ENCODE measurements at places on chromosomes 16 and 17. TPM values are rescaled to one million over a fixed set of nuclear protein-coding genes. Genes with fewer than 3 reads are reported as not detected.
A peak's percentile ranks its signal among the peaks of the same experiment; 100 is the strongest.

DNA sequence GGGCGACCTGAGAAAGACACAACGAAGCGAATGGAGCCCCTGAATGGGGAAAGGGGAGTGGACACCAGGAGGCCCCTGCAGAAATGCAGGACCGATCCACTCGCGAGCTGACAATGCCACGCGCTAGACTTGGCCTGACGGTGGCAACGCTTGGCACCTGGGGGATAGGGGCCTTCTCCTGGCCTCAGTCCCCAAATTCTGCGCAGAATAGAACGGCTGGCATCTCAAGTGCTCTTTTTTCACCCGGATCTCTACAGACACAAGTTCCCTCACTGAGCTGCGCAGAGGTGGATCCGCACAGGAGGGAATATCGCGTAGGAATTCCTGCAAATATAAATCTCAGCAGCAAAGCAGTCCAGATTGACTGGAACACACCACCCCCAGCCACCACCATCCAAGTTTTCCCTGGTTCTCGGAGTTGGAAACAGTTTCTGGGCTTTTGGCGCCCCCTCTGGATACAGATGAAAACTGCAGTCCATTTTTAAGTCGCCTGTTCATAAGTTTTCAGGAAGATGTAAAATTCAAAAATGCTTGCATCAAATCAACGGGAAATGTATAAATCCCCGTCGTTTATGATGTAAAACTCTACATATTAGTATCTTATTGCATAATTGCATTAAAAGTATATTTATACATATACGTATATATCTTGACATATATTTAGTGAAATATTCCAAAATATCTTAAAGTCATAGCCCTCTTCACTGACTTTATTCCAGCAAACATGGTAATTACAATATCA lies 2.3 kb upstream of the SOX9 start:
- H3K4me3 ChIP-seq: no peak overlapping the region
- peaks cover 78% of the 10 kb centered on the region for H3K27me3 ChIP-seq
- H3K36me3 ChIP-seq: no peaks in the 10 kb centered on the region
- DNase-seq: no peak
- no peak overlapping the region for H3K27ac ChIP-seq

GRCh38 chr17:4074831-4075495 lies 67.9 kb downstream of the ZZEF1 start:
- H3K4me1 ChIP-seq: no peaks in the 10 kb centered on the region
- H3K27ac ChIP-seq: no peak overlapping the region
- H3K4me3 ChIP-seq: no peak overlapping the region
- DNase-seq: no peak
- H3K36me3 ChIP-seq: peaks cover 7% of the 10 kb centered on the region

GRCh38 chr17:48545022-48545375 lies at the start of gene HOXB2:
Gene HOXB2 (minus strand): TSS chr17:48545109. CDS start chr17:48544911, 198 bp downstream.
- peak within 1 kb of the TSS; percentile 94 for H3K4me3 ChIP-seq
- H3K27ac ChIP-seq: peak within 1 kb of the TSS; percentile 66
- DNase-seq: no peak
- peaks cover 45% of the 10 kb centered on the region for H3K27me3 ChIP-seq
- H3K4me1 ChIP-seq: peaks cover 28% of the 10 kb centered on the region
- peaks cover 3% of the 10 kb centered on the region for H3K36me3 ChIP-seq

- DNase-seq: no peak
- no peaks in the 10 kb centered on the region for H3K36me3 ChIP-seq
- peaks cover 57% of the 10 kb centered on the region for H3K27me3 ChIP-seq
These were observed 1.0 kb downstream of the SSTR2 start for GRCh38 chr17:73165616-73166404.

- no peak overlapping the region for H3K27ac ChIP-seq
- no peaks in the 10 kb centered on the region for H3K27me3 ChIP-seq
- no peak for DNase-seq
- H3K4me1 ChIP-seq: peaks cover 5% of the 10 kb centered on the region
- H3K36me3 ChIP-seq: no peaks in the 10 kb centered on the region
These were observed 16.0 kb downstream of the BAIAP2 start for GRCh38 chr17:81050645-81051625.

- no peak overlapping the region for H3K4me3 ChIP-seq
- no peaks in the 10 kb centered on the region for H3K27me3 ChIP-seq
- peaks cover 7% of the 10 kb centered on the region for H3K36me3 ChIP-seq
- H3K4me1 ChIP-seq: peaks cover 17% of the 10 kb centered on the region
These were observed 68.2 kb downstream of the DYNLRB2 start for GRCh38 chr16:80608946-80609345.

GRCh38 chr16:54286366-54287130 lies at the start of gene IRX3:
Gene IRX3 (minus strand): TSS chr16:54286787. CDS start chr16:54286050, 737 bp downstream.
- no peak for DNase-seq
- H3K27ac ChIP-seq: no peak within 1 kb of the TSS
- peaks cover 84% of the 10 kb centered on the region for H3K27me3 ChIP-seq
- peaks cover 4% of the 10 kb centered on the region for H3K4me1 ChIP-seq

- H3K4me1 ChIP-seq: no peaks in the 10 kb centered on the region
- no peak overlapping the region for H3K27ac ChIP-seq
- H3K27me3 ChIP-seq: no peaks in the 10 kb centered on the region
- peaks cover 67% of the 10 kb centered on the region for H3K36me3 ChIP-seq
These were observed 9.0 kb downstream of the DYNLL2 start for GRCh38 chr17:58092101-58092796.

DNA sequence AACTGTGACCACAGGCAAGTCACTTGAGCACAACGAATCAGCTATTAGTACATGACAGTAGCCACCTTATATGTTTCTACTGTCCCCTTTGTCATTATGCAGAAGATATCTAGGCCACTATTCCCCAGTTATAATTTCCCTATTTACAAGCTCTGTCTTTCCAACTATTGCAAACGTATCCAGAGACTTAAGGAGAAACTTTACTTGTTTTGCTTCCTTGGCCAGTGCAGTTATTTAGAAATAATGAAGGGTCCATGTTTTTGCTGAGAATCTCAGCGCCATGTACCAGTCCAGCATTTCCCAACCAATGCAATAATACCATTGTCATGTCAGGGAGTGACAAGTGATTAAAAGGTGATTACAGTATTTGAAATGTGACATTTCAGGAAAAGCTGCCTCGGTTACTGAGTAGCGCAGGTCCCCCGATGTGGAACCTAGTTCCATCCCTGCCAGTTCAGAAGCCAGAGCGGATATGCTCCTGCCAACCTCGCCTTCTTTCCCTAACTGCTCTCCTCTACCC lies 743 bp downstream of the ZNF624 start:
- H3K4me1 ChIP-seq: peaks cover 7% of the 10 kb centered on the region
- DNase-seq: no peak
- no peaks in the 10 kb centered on the region for H3K27me3 ChIP-seq
- H3K27ac ChIP-seq: peak overlapping the region; percentile 52
- H3K4me3 ChIP-seq: peak overlapping the region; percentile 88
- H3K36me3 ChIP-seq: no peaks in the 10 kb centered on the region

DNA sequence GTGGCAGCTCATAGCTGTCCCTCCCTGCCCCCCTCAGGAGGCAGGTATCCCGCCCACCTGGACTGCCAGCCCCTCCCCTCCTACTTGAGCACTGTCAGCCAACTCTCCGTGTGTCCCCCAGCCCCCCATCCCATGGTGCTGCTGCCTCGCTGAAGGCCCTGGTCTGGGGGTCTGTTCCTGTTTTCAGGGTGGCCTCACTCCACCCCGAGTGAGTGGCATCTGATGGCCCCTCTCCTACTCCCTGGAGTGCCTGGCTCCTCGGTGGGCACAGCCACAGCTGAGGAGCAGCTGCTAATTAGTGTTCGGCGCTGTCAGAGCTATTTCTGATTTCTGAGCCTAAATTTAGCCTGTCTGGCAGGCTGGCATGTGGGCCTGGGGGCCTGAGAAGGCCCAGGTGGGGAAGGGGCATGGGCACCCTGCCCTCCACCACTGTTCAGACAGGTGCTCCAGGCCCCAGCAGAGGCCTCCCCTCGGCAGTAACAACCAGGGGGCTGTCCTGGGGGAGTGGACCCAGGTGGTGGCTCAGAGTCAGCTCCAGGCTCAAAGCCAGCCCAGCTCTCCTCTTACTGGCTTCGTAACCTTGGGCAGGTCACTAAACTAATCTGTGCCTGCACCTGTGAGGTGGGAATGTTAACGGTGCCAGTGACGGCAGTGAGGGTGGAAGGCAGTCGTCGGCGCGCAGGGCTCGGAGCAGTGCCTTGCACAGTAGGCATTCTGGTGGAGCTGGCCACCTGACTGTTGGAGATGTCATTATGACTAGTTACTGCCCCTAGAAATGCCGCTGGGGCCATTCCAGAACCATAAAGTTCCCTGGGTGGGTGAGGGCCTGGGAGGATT lies 6.5 kb downstream of the FMNL1 start:
- peak overlapping the region; percentile 100 for H3K27ac ChIP-seq
- H3K4me3 ChIP-seq: peak overlapping the region; percentile 96
- peaks cover 97% of the 10 kb centered on the region for H3K4me1 ChIP-seq

DNA sequence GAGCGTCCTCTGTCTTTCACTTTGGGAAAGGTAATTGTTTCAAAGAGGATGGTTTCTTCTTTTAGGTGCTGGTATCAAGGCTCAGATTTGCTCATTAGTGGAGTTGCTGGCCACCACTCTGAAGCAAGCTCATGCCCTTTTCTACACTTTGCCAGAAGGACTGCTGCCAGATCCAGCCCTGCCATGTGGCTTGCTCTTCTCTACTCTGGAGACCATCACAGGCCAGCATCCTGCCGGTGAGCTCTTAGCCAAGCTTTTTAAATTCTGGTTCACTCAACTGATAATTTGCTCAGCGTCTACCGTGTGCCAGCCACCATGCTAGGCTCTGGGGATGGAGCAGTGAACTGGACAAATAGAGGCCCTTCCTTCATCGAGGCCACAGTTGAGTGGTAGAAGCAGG lies 4.3 kb downstream of the COG1 start:
- H3K4me3 ChIP-seq: no peak overlapping the region
- DNase-seq: no peak
- H3K36me3 ChIP-seq: peaks cover 15% of the 10 kb centered on the region
- H3K27me3 ChIP-seq: no peaks in the 10 kb centered on the region

DNA sequence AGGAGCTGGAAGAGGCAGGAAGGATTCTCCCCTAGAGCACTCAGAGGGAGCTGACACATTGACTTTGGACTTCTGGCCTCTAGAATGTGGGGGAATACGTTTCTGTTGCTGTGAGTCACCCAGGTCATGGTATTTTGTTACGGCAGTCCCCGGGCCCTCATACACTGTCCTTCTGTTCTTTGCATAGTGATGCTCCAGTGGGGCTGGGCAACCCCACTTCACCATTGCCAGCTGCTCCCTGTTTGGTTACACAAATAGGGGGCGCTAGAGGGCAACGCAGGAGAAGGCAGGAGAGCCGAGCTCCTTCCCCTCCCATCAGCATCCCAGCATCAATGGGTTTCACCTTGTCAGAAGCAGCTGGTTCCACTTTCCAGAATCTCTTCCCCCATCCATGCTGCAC lies 257.7 kb upstream of the FOXF1 start:
- H3K4me3 ChIP-seq: no peak overlapping the region
- H3K27ac ChIP-seq: no peak overlapping the region
- H3K36me3 ChIP-seq: no peaks in the 10 kb centered on the region

DNA sequence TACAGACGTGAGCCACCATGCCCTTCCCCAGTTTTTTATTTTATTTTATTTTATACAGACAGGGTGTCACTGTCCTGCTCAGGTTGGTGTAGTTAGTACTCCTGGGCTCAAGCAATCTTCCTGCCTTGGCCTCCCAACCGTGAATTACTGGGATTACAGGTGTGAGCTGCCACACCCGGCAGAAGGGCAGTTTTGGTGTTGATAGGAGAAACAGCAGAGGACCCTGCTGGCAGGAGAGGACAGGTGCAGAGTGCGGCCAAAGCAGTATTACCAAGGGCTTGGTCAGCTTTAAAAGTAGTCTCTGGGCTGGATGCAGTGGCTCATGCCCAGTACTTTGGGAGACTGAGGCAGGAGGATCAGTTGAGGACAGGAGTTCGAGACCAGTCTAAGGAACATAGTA lies 22.9 kb downstream of the FOXK2 start:
- H3K4me1 ChIP-seq: peaks cover 22% of the 10 kb centered on the region
- no peaks in the 10 kb centered on the region for H3K27me3 ChIP-seq
- DNase-seq: no peak
- no peak overlapping the region for H3K27ac ChIP-seq
- H3K36me3 ChIP-seq: no peaks in the 10 kb centered on the region

DNA sequence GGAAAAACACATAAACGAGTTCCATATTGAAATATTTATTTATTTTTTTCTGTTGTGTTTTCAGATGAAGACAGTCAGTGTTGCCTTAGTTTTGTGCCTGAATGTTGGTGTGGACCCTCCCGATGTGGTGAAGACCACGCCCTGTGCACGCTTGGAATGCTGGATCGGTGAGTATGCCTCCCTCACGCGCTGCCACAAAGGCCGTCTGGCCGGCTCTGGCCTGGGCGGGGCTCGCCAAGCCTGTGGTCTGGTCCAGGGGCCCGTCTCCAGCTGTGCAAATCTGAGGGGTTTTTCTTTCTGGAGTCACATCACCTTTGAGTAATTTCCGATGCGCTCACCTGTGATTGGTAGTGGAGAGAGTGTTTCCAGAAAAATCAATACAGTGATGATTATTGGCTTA lies 81.0 kb downstream of the RPTOR start:
- no peak overlapping the region for H3K4me3 ChIP-seq
- peaks cover 18% of the 10 kb centered on the region for H3K4me1 ChIP-seq

GRCh38 chr17:80615376-80615775 lies 70.7 kb downstream of the RPTOR start:
- H3K27me3 ChIP-seq: no peaks in the 10 kb centered on the region
- no peaks in the 10 kb centered on the region for H3K36me3 ChIP-seq
- peaks cover 31% of the 10 kb centered on the region for H3K4me1 ChIP-seq
- no peak overlapping the region for H3K27ac ChIP-seq
- DNase-seq: no peak

ACSM2A gene
- total RNA-seq: 0.35 TPM

TUBG1 gene
- total RNA-seq: 6.5 TPM

HEATR9 gene
- total RNA-seq: 1.5 TPM

VMO1 gene
- total RNA-seq: 0.38 TPM

PPM1E gene
- total RNA-seq: not detected

TMEM106A gene
- 18.1 TPM for total RNA-seq

AARS1 gene
- total RNA-seq: 29.7 TPM

CNGB1 gene
- not detected for total RNA-seq

CCL7 gene
- not detected for total RNA-seq

SPNS2 gene
- 0.44 TPM for total RNA-seq

GSG1L2 gene
- not detected for total RNA-seq
